ENCODE measurements at places on chromosomes 5 and 9.

DNA sequence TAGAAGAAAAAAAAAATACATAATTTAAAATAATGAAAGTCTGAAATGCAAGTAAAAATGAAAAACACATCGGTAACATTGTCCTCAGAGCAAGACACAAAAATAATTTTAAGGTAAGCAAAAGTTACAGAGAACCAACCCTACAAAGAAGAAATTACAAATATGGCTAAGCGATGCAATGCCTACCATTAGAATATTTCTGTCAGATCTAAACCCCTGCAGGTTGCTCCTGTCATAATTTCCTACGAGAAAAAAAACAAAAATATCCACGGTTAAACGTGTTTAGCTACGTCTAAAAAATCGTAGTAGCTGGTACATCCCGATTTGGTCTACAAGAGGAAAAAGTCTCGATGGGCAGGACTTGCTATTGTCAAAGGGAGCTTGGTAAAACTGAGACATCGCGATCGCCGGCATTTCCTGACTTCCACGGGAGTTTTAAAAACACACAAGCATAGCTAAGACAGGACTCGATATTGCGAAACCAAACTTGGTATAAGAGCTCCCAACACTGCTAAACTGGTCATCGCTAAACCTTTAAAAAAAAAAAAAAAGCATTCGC, 1.1 kb upstream of the ANXA2R start:
- no peak for DNase-seq

GRCh38 chr5:66864240-66864884, 268.2 kb downstream of the MAST4 start:
- DNase-seq: peak; percentile 22

- no peak for DNase-seq
Observed at GRCh38 chr9:9913276-9913832, 699.4 kb downstream of the PTPRD start.

GRCh38 chr5:40381016-40381415, 298.7 kb upstream of the PTGER4 start:
- no peak for DNase-seq

DNA sequence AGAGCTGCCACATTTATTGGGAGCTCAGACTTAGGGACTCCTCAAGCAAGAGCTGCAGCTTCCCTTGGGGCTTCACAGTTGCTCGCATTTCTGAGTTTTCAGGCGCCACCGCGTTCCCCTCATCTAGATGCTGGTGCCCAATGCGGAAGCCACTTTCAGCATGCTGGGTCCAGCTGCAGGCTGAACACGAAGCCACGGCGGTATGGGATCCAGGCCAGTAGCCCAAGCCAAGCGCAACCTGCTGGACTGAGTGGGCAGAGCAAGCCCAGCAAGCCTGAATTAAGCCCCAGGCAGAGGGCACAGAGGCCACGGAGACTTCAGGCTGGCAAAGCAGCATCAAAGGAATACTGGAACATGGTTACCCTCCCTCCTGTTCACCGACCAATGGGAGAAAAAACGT, 391.5 kb downstream of the HTR1A start:
- no peak for DNase-seq

- DNase-seq: no peak
Observed at GRCh38 chr9:112581469-112582176, 95.0 kb downstream of the KIAA1958 start.
